ENCODE measurements at places on chromosomes 5 and 9. TPM values are rescaled to one million over a fixed set of nuclear protein-coding genes. Genes with fewer than 3 reads are reported as not detected.

- no peak for DNase-seq
- peaks cover 36% of the 10 kb centered on the region for H3K4me1 ChIP-seq
- H3K36me3 ChIP-seq: no peaks in the 10 kb centered on the region
- no peak overlapping the region for H3K4me3 ChIP-seq
These were observed 43.3 kb downstream of the TLE4 start for GRCh38 chr9:79615038-79615437.

GRCh38 chr9:26551971-26552370, 340.6 kb downstream of the CAAP1 start:
- H3K27me3 ChIP-seq: no peaks in the 10 kb centered on the region
- H3K4me1 ChIP-seq: no peaks in the 10 kb centered on the region
- H3K36me3 ChIP-seq: no peaks in the 10 kb centered on the region
- no peak for DNase-seq
- H3K4me3 ChIP-seq: no peak overlapping the region
- no peak overlapping the region for H3K27ac ChIP-seq

- no peak overlapping the region for H3K4me3 ChIP-seq
- no peak for DNase-seq
- H3K27ac ChIP-seq: no peak overlapping the region
These were observed 142.8 kb upstream of the RGMB start for GRCh38 chr5:98630621-98631020.

- H3K27me3 ChIP-seq: no peaks in the 10 kb centered on the region
- H3K27ac ChIP-seq: no peak overlapping the region
- no peaks in the 10 kb centered on the region for H3K36me3 ChIP-seq
- no peaks in the 10 kb centered on the region for H3K4me1 ChIP-seq
- no peak for DNase-seq
- no peak overlapping the region for H3K4me3 ChIP-seq
These were observed 64.7 kb downstream of the MEF2C start for GRCh38 chr5:88818296-88818695.

- H3K27me3 ChIP-seq: peaks cover 2% of the 10 kb centered on the region
- peak; percentile 50 for DNase-seq
- peaks cover 7% of the 10 kb centered on the region for H3K4me1 ChIP-seq
- no peak overlapping the region for H3K27ac ChIP-seq
- peak overlapping the region; percentile 75 for H3K4me3 ChIP-seq
- no peaks in the 10 kb centered on the region for H3K36me3 ChIP-seq
These were observed 40.2 kb downstream of the TLR4 start for GRCh38 chr9:117744369-117744768.

Gene ABCA2
- total RNA-seq: 19.4 TPM

- no peak for DNase-seq
- H3K4me3 ChIP-seq: no peak overlapping the region
- no peaks in the 10 kb centered on the region for H3K27me3 ChIP-seq
- no peaks in the 10 kb centered on the region for H3K36me3 ChIP-seq
- peaks cover 31% of the 10 kb centered on the region for H3K4me1 ChIP-seq
These were observed 52.4 kb upstream of the SYNPO start for GRCh38 chr5:150587856-150588595.

DNA sequence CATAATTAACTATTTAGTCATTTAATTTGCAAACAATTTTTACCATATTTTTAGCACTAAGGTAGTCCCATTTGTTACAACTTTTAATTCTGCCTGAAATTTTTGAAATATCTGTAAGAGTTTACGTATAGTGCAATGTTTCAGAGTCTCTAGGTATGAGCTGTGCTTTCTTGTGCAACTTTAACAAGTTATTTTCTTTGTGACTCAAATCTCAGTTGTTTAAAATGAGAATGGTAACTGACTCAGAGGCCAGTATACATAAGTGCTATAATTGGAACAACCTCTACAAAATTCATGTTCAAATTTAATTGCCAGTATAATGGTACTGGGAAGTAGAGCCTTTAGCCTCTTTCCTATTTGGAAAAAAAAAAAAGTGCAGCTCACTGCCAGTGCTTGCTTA, 14.2 kb upstream of the ZNF883 start:
- no peak overlapping the region for H3K27ac ChIP-seq
- H3K27me3 ChIP-seq: no peaks in the 10 kb centered on the region
- no peak overlapping the region for H3K4me3 ChIP-seq
- H3K36me3 ChIP-seq: no peaks in the 10 kb centered on the region
- DNase-seq: no peak

GRCh38 chr9:77582961-77583576, 65.1 kb downstream of the GNA14 start:
- H3K27ac ChIP-seq: no peak overlapping the region
- H3K4me3 ChIP-seq: no peak overlapping the region
- DNase-seq: no peak
- H3K4me1 ChIP-seq: no peaks in the 10 kb centered on the region
- H3K27me3 ChIP-seq: peaks cover 2% of the 10 kb centered on the region
- no peaks in the 10 kb centered on the region for H3K36me3 ChIP-seq

- peak; percentile 15 for DNase-seq
- no peak overlapping the region for H3K4me3 ChIP-seq
- H3K27me3 ChIP-seq: no peaks in the 10 kb centered on the region
These were observed 168.7 kb downstream of the ENC1 start for GRCh38 chr5:74471875-74472274.

DNA sequence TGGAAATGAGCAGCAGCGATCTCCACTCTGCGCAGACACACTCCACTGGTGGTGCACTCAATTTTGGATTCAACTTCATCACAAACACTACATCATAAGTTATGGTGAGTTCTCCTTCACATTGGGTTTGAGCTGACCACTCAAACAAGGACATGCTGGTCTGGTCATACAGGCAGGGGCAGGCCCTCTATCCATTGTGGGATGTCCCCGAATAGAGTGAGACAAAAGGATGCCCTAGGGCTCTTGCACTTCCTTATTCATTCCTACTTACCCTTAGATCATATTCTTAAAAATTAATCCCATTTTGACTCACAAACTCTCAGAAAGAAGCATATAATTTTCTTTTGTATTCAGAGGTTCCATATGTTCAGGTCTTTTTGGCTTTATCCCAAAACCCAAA, 16.3 kb upstream of the PJA2 start:
- H3K27me3 ChIP-seq: no peaks in the 10 kb centered on the region
- no peak overlapping the region for H3K4me3 ChIP-seq
- peaks cover 10% of the 10 kb centered on the region for H3K4me1 ChIP-seq
- DNase-seq: no peak
- H3K27ac ChIP-seq: no peak overlapping the region

- H3K27me3 ChIP-seq: peaks cover 23% of the 10 kb centered on the region
- peaks cover 6% of the 10 kb centered on the region for H3K4me1 ChIP-seq
- DNase-seq: no peak
- no peak overlapping the region for H3K4me3 ChIP-seq
These were observed 160.1 kb upstream of the SHB start for GRCh38 chr9:38229104-38229500.

Gene URM1
- 29.2 TPM for total RNA-seq

DNA sequence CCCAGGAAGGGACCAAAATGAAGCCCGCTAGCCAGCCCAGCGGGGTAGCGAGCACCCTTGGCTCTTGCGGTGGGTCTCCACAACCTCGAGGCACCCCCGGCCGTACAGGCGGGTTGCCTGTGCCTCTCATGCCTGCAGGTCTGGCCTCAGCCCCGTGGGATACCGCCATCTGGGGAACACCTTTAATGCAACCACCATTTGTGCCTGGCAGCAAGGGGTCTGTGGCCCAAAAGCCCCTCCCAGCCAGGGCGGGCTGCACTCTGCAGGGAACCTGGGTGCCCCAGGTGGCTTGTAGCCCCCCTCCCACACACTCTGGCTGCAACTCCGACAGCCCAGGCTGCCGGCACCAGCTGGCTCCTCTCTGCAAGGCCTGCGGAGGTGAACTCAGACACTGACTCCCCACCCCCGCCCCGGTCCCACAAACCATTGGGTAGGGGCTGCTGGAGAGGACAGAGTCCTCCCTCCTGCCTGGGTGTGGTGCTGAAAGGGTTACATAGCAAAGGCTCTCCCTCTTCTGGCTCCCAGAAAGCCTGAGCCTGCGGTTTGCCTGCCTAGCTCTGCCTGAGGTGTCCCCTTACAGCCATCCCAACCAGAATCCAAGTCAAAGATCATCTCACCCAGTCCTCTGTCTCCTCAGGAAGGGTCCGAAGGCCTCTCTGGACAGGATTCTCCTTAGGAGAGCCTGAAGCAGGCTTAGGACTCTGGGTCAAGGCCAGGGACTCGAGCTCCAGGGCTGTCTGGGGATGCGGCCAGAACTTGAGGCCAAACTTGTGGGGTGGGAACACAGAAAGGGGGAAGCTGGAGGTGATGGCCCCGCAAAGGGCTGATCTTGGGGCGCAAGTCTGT, 109.4 kb downstream of the PSD2 start:
- DNase-seq: no peak
- no peak overlapping the region for H3K27ac ChIP-seq
- H3K4me3 ChIP-seq: no peak overlapping the region
- peaks cover 77% of the 10 kb centered on the region for H3K27me3 ChIP-seq

DNA sequence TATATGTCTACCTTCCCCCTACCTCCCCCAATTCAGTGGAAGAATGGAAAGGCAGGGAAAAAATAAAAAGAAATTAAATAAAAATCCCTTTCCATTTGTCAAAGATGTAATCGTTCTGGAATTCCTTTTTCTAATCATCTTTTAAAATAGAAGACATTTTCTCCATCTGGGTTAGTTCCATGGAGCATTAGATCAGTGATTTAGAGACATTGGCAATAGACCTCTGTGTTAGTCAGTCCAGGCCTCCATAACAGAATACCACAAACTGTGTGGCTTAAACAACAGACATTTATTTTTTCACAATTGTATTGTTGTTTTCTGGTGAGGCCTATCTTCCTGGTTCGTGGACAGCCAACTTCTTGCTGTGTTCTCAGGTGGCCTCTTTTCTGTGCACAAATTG, 516.6 kb upstream of the DAB2 start:
- no peaks in the 10 kb centered on the region for H3K4me1 ChIP-seq
- no peak overlapping the region for H3K27ac ChIP-seq
- DNase-seq: no peak
- H3K36me3 ChIP-seq: no peaks in the 10 kb centered on the region
- no peaks in the 10 kb centered on the region for H3K27me3 ChIP-seq
